Lower lobe of right lung (tissue), 2 donors: ENCODE measurements at places on chromosomes 3 and 15.
A peak's percentile ranks its signal among the peaks of the same experiment; 100 is the strongest.

GRCh38 chr3:161737171-161737570, 240.6 kb downstream of the OTOL1 start:
- DNase-seq, result no peak

DNA sequence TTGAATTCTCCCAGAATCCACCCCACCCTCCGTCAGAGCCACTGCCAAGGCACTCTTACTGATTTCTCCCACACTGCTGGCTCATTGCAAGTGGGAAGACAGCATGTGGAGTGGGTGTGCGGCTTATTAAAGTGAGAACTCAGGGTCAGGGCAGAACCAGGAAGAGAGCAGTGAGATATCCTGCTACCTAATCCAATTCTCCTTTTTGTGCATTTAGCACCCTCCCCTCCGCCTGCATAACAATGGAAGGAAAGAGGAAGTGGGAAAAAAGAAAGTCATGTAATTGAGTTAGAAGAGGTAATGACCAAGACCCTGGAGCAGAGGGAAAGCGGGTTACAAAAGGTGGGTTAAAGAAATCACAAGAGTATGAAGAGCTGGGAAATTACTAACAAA, 27.8 kb upstream of the PIK3CB start:
- DNase-seq, result no peak

DNA sequence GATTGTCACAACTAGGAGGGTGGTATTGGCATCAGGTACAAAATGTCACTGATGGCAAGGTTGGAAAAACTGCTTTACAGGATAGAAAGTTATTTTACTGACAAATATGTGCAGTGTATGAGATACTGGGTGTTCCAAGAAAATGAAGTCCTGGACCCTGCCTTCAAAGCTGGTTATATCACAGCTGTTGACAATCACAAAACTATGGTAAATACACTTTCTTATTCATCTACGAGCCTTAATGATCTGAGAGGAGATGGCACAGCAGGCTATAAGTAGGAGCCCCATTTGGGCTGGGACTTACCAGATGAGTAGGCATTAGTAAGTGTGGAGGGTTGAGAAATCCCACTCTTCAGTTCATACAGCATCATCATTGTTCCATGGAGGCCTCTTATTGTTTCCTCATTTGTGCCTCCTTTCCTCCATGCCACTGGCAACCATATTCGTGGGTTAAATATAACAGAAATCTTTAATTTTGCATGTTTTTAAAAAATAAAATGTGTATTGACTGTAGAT, 66.9 kb downstream of the CMTM8 start:
- DNase-seq, result no peak

DNA sequence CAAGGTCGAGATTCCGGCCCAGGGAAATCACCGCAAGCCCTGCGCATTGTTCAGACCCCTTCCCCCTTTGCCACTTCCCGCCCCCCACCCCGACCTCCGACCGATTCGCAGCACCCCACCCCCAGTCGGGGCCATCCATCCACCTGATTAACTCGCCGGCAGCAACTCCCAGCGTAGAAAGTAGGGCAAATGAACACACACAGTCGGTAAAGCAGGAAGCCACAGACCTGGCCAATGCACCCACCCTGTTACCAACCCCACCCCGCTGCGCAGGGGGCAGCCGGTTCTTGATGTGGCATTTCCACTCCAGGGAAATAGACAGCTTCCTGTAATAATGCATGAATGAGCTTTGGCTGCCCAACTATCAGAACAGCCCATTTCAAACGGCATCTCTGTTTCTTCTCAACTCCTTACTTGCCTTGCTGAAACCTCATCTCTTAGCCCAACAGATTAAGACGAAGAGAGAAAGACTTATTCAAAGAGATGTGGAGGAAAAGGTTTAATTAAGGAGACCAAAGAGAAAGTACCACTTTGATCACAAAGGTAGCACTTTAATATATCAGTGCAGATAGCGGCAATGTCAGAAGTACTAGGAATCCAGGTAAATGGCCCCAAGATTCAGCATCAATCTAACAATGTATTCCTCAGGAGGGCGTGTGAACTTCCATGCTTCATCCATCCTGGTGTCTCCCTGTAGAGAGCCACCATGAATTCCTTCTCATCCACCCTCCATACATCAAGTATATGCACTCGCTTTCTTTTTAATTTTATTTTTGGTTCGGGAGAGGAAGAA, 1.9 kb downstream of the TNIK start:
- DNase-seq, result no peak

GRCh38 chr3:32782407-32782806, 35.4 kb upstream of the TRIM71 start:
- DNase-seq, result no peak

DNA sequence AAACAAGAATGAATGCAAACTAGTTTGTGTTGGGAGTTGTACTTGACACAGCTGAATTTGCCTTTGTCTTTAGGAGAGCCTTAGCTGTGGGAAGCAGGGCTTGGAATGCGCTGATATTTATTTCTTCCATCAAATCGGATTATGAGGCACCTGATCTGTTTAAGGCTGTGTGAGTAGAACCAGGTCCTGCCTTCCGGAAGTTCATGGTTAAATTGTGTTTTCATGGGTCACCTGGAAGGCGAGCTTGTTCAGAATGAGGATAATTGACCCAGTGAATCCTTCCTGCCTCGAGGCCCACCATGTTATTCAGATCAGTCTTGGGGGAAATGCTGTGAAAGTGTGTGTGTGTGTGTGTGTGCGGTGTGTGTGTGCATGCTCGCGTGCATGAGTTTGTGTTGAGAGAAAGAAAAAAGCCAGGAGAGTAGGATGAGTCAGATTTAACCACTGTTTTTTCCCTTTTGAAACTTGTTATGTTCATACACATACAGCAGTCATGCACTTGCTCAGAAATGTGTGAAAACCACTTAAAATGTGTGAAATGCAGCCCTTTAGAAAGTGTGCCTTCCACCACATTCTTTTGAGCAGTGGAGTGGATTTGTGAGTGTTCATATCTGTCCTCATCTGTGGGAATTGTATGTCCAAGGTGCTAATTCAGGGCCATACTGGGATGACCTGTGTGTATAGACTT, 36.7 kb downstream of the SMAD3 start:
- DNase-seq, result no peak

DNA sequence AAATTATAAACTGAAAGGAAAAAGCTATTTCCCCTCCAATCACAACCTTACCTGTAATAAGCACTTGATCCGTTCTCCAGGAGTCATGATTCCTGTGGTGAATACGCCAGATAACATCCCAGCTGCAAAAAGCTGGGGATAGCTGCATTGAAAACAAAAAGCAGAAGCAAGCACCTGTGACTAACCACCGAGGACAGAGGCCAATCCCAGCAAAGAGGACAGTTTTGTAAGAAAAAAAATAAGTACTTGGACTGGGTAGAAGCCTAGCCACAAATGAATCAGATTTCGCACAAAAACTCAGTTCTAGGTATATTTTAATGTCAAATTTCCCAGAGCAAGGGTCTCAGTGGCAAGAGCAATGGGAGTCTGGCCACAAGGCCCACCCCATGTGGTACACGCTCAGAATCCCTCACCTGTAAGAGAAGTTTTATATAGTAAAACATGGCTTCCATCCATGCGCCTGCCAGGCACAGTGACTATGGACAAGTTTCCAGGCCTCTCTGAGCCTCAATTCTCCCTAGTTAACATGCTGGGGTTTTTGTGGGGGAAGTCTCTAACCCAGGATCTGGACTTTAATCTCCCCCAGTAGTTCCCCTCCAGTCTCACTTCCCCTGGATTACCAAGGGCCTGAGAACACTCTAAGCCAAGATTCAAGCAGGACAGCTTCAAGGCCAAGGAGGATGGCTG, 19.2 kb downstream of the SLC25A20 start:
- DNase-seq, result no peak

DNA sequence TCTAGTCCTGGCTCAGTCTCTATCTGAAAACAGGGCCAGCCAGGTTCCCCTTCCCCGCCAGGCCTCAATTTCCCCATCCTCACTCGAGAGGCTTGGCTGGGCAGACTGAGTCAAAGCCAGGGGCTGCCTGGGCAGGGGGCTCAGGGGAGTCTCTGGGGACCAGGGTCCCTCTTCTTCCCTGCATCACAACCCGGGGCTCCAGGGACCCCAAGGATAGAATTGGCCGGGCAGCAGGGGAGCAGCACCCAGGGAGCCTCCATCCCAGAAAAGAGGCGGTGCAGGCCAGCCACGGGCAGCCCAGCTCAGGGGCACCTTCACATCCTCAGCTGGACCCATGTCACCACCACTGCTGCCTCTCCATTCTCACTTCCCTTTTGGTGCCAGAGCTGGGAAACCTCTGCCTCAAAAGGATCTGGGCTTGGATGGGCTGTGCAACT, 13.3 kb upstream of the PLXND1 start:
- peak; percentile 49 for DNase-seq

GRCh38 chr15:72599855-72600464, 54.5 kb upstream of the GOLGA6B start:
- no peak for DNase-seq

- no peak for DNase-seq
Measured at GRCh38 chr3:26840272-26840870, 217.8 kb downstream of the LRRC3B start.

GRCh38 chr3:64925575-64925974, 237.8 kb upstream of the ADAMTS9 start:
- DNase-seq, result no peak

GRCh38 chr3:179186426-179186825, 38.3 kb downstream of the PIK3CA start:
- DNase-seq, result no peak
